ENCODE measurements at places on chromosomes 2 and 18. TPM values are rescaled to one million over a fixed set of nuclear protein-coding genes. Genes with fewer than 3 reads are reported as not detected.

The CFC1 gene
- not detected for total RNA-seq

The PRKD3 gene
- total RNA-seq = 47.3 TPM

The SERPINB11 gene
- not detected for total RNA-seq

The RPIA gene
- total RNA-seq = 30.3 TPM

The RGPD4 gene
- 0.09 TPM for total RNA-seq

The FAM228A gene
- total RNA-seq = not detected

The NCOA1 gene
- total RNA-seq = 10.9 TPM

The HOXD3 gene
- total RNA-seq = 15.3 TPM

The PARD3B gene
- 30.9 TPM for total RNA-seq

The TYMS gene
- 200 TPM for total RNA-seq

The MRPL44 gene
- total RNA-seq = 27.7 TPM

The MAP4K4 gene
- total RNA-seq = 269 TPM

The CDCA7 gene
- total RNA-seq = 27.7 TPM

The WDR7 gene
- 19.2 TPM for total RNA-seq

The BCL2L11 gene
- total RNA-seq = 26.6 TPM

The TNFAIP6 gene
- total RNA-seq = not detected

The FOXI3 gene
- total RNA-seq = not detected

The STAT4 gene
- 0.46 TPM for total RNA-seq

The CHRNA1 gene
- total RNA-seq = 11.3 TPM

The NR4A2 gene
- total RNA-seq = 1.0 TPM

The RNF149 gene
- total RNA-seq = 57.6 TPM

The CRIM1 gene
- 675 TPM for total RNA-seq

The RTP5 gene
- total RNA-seq = not detected

The CERKL gene
- total RNA-seq = not detected

The CCDC178 gene
- 0.80 TPM for total RNA-seq

The GAD1 gene
- 0.60 TPM for total RNA-seq

The MTCL1 gene
- 36.7 TPM for total RNA-seq

The HOXD13 gene
- total RNA-seq = not detected

The LINC00305 gene
- not detected for total RNA-seq

The CRYGD gene
- not detected for total RNA-seq

The SLC20A1 gene
- 149 TPM for total RNA-seq

All from endothelial cell of umbilical vein (primary cell).